ENCODE measurements at places on chromosomes 11 and 22. TPM values are rescaled to one million over a fixed set of nuclear protein-coding genes. Genes with fewer than 3 reads are reported as not detected.

DNA sequence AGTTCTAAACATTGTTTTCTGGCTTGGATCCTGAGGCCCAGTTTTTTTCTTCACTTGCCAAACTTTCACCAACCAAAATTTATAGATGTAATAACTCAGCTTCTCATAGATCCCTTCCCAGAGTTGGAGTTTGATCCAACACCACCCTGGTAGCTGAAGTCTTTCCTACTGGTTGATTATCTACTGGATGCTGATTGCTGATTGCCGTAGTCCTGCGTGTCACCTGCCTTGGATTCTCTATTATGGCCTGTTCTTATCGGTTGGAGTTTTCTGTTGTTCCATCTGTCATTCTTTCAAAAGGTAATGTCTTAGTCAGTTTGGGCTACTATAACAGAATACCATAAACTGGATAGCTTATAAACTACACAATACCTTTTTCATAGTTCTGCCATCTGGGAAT is 17.3 kb upstream of the OR6X1 start:
- no peak overlapping the region for H3K27ac ChIP-seq
- no peaks in the 10 kb centered on the region for H3K27me3 ChIP-seq
- H3K36me3 ChIP-seq: no peaks in the 10 kb centered on the region
- H3K4me3 ChIP-seq: no peak overlapping the region

- H3K27ac ChIP-seq: no peak overlapping the region
- peaks cover 31% of the 10 kb centered on the region for H3K4me1 ChIP-seq
- peak overlapping the region; percentile 70 for H3K4me3 ChIP-seq
- H3K27me3 ChIP-seq: peaks cover 16% of the 10 kb centered on the region
- H3K36me3 ChIP-seq: no peaks in the 10 kb centered on the region
Observed at GRCh38 chr11:76209973-76210930, 4.0 kb upstream of the WNT11 start.

DNA sequence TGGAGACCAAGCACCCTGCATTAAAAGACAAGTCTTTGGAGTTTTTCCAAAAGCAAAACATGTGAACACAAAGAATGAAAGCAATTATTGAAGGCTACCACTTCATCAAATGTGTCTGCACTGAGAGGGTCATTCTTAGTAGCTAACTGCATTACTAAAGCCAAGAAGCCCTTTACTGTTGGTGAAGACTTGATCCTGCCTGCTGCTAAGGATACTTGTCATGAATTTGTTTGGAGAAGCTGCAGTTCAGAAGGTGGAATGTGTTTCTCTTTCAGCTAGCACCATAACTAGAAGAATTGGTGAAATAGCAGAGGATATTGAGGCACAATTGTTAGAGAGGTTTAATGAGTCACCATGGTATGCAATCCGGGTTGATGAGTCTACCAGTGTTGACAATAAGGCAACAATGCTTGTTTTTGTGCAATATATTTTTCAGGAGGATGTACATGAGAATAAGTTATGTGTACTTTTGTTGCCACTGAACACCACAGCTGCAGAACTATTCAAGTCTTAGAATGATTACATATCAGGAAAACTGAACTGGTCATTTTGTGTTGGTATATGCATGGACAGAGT is 457.3 kb upstream of the ISX start:
- H3K4me3 ChIP-seq: no peak overlapping the region
- H3K36me3 ChIP-seq: no peaks in the 10 kb centered on the region
- DNase-seq: no peak
- H3K27ac ChIP-seq: no peak overlapping the region
- no peaks in the 10 kb centered on the region for H3K4me1 ChIP-seq

- H3K4me1 ChIP-seq: no peaks in the 10 kb centered on the region
- no peak overlapping the region for H3K27ac ChIP-seq
- no peak overlapping the region for H3K4me3 ChIP-seq
- peaks cover 5% of the 10 kb centered on the region for H3K36me3 ChIP-seq
Observed at GRCh38 chr22:27973846-27974245, 54.8 kb upstream of the PITPNB start.

DNA sequence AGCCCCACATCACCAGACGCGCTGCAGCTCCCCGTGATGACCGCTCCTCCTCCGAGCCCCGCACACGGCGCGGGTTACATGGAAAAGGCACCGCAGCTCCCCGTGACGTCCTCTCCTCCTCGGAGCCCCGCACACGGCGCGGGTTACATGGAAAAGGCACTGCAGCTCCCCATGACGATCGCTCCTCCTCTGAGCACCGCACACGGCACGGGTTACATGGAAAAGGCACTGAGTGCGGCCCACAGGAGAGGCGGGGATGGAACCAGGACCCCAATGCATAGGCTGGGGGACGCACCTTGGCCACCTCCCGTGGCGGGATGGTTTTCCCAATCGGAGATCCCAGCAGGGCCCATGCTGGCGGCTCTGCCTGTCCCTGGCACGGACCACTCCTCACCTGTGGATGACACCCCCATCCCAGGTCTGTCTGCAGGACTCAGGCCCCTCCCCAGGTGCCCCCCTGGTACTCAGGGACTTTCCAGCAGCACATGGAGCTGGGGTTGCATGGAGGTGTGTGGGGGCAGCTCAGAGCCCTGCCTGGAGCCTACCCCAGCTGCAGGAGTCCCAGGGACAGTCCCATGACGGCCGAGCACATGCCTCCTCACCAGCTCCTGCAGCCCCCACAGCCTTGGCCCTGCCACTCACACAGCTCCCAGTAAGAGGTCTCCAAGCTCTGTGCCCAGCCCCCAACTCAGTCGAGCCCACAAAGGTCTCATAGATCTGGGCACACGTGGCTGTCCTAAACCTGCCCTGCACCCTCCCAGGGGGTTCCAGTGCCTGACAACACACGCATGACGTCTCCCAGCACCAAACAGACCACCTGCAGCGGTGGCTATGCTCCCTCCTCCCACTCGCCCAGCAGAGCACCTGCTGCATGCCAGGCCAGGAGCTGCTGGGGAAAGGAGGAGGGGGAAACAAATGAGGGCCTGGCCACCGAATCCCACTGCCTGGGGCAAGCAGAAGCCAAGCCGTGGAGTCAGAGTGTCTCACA is 166.6 kb downstream of the BRD1 start:
- H3K36me3 ChIP-seq: no peaks in the 10 kb centered on the region
- H3K27ac ChIP-seq: no peak overlapping the region
- H3K4me3 ChIP-seq: no peak overlapping the region
- H3K27me3 ChIP-seq: peaks cover 83% of the 10 kb centered on the region

DNA sequence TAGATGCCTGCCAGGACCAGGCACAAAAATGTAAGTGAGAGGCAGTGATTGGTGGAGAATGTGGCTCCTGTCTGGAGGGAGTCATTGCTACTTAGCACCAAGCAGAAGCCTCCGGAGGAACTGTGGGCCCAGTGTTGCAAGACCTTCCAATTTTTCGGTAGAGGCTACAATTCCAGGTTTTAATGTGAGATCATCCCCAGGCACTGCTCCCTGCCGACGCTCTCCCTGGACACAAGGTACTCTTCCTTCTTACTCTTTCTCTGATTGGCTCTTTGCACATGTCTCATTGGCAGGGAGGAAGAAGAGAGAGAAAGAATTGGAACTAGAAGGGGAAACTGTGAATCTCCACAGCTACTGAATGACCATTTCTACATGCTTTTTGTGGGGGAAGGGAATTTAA is 53.7 kb upstream of the EP300 start:
- no peak overlapping the region for H3K27ac ChIP-seq
- no peaks in the 10 kb centered on the region for H3K27me3 ChIP-seq
- no peak overlapping the region for H3K4me3 ChIP-seq

GRCh38 chr11:117654281-117655255 is 142.4 kb downstream of the DSCAML1 start:
- H3K4me3 ChIP-seq: no peak overlapping the region
- no peak overlapping the region for H3K27ac ChIP-seq
- H3K27me3 ChIP-seq: no peaks in the 10 kb centered on the region
- H3K4me1 ChIP-seq: no peaks in the 10 kb centered on the region

DNA sequence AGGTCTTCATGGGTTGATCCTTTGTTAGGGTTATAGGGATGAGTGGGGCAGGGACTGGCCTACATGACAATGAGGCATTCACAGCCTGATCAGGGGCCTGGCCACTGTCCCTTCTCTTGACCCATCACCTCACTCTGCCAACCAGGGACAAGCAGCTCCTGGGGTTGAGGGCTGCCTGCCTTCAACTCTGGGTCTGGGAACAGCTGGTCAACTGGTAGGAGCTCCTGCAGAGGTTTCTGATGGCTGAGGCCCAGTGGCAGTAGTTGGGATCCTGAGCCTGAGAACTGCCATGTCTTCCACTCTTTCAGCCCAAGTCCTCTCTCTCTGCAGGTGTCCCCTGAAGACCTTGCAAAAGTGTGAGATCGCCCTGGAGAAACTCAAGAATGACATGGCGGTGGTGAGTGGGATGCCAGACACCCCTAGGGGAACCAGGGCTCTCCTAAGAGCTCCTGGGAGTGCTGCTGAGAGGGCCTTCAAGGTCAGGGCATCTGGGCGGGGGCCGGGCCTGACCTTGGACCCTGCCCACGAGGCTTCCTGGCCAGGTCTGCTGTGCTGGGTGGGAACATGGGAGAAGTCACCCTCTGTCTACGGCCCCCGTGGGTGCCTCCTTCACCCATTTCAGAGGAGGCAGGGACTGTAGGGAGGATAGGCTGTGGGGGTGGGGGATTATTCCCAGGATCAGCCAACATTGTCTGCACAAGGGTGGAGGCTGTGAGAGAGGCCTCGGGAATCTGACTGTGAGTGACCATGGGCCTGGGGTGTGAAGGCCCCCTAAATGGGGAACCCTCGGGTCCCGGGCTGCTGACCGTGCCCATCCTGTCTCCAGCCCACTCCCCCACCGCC is 76.8 kb downstream of the MED15 start:
- no peak overlapping the region for H3K4me3 ChIP-seq
- no peak overlapping the region for H3K27ac ChIP-seq
- H3K36me3 ChIP-seq: peaks cover 32% of the 10 kb centered on the region
- no peaks in the 10 kb centered on the region for H3K4me1 ChIP-seq

GRCh38 chr11:69947793-69948255 is 128.6 kb upstream of the FGF3 start:
- H3K36me3 ChIP-seq: no peaks in the 10 kb centered on the region
- no peak for DNase-seq
- no peaks in the 10 kb centered on the region for H3K4me1 ChIP-seq
- no peak overlapping the region for H3K27ac ChIP-seq

GRCh38 chr22:28973352-28973751 is 88.3 kb downstream of the C22orf31 start:
- no peak overlapping the region for H3K27ac ChIP-seq
- H3K36me3 ChIP-seq: peaks cover 25% of the 10 kb centered on the region
- no peaks in the 10 kb centered on the region for H3K27me3 ChIP-seq
- H3K4me1 ChIP-seq: peaks cover 85% of the 10 kb centered on the region
- DNase-seq: no peak
- no peak overlapping the region for H3K4me3 ChIP-seq

DNA sequence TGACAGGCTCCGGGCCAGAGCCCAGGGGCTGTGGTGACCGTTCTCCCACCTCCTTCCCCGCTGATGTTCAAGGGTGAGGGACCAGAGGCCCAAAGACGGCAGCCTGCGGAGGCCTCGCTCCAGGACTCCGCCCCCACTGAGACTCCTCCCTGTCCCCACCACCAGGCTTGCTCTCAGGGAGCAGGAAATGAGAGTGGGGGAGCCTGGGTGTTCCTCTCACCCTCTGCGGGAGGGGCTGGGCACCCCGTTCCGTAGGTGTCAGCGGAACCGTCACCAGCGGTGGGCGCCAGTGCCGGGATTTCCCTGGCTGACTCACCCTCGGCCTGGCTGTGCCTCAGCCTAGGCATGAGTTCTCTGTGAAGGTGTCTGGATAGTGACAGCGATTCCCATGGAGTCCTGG is 15.7 kb downstream of the DAGLA start:
- no peak for DNase-seq
- H3K4me1 ChIP-seq: peaks cover 51% of the 10 kb centered on the region
- no peaks in the 10 kb centered on the region for H3K27me3 ChIP-seq
- no peak overlapping the region for H3K4me3 ChIP-seq

- H3K4me1 ChIP-seq: peaks cover 83% of the 10 kb centered on the region
- H3K27ac ChIP-seq: no peak overlapping the region
Observed at GRCh38 chr22:38034278-38034882, 22.8 kb upstream of the PICK1 start.

- H3K27me3 ChIP-seq: no peaks in the 10 kb centered on the region
- H3K27ac ChIP-seq: no peak overlapping the region
- H3K4me3 ChIP-seq: no peak overlapping the region
- H3K4me1 ChIP-seq: no peaks in the 10 kb centered on the region
Observed at GRCh38 chr11:123775289-123775688, 21.0 kb upstream of the OR6X1 start.

- no peak overlapping the region for H3K27ac ChIP-seq
- no peaks in the 10 kb centered on the region for H3K36me3 ChIP-seq
- H3K4me1 ChIP-seq: peaks cover 11% of the 10 kb centered on the region
- peak; percentile 8 for DNase-seq
Observed at GRCh38 chr11:43825217-43825816, 55.3 kb upstream of the ALKBH3 start.

GRCh38 chr11:93519179-93519578 is 24.0 kb downstream of the SMCO4 start:
- DNase-seq: no peak
- H3K36me3 ChIP-seq: no peaks in the 10 kb centered on the region
- no peak overlapping the region for H3K4me3 ChIP-seq
- no peak overlapping the region for H3K27ac ChIP-seq

DNA sequence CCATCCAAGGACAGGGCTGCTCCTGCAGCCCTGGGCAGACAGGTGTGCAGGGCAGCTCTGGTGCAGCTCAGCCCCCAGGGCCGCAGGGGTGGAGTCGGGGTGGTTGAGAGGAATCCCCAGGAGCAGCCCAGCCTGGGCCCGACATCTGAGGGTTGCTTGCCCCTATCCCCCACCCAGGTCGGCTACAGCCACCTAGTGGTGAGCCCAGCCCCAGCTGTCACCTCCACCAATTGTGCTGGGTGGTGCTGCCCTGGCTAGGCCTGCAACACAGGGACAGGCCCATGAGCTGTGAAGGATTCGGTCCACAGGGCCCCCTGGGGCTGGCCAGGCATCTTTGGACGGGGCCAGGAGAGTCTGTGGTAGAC is 29.6 kb downstream of the RTN4R start:
- H3K27me3 ChIP-seq: peaks cover 82% of the 10 kb centered on the region
- 0 out of 2 replicates have a peak, but pooled peaks cover 5% of the 10 kb centered on the region for H3K4me1 ChIP-seq
- H3K27ac ChIP-seq: no peak overlapping the region
- no peaks in the 10 kb centered on the region for H3K36me3 ChIP-seq
- no peak overlapping the region for H3K4me3 ChIP-seq
- peak; percentile 41 for DNase-seq

CCDC116 gene
- total RNA-seq: 0.33 TPM

OR51E2 gene
- total RNA-seq: not detected

APOA5 gene
- total RNA-seq: 49.1 TPM

MMP8 gene
- not detected for total RNA-seq

SNX32 gene
- 0.09 TPM for total RNA-seq

ELFN2 gene
- total RNA-seq: not detected

APLNR gene
- total RNA-seq: not detected

LIF gene
- total RNA-seq: 3.6 TPM

CARD16 gene
- total RNA-seq: not detected

Measured in HepG2 (cell line).